ENCODE measurements at places on chromosomes 16 and 17. TPM values are rescaled to one million over a fixed set of nuclear protein-coding genes. Genes with fewer than 3 reads are reported as not detected.

DNA sequence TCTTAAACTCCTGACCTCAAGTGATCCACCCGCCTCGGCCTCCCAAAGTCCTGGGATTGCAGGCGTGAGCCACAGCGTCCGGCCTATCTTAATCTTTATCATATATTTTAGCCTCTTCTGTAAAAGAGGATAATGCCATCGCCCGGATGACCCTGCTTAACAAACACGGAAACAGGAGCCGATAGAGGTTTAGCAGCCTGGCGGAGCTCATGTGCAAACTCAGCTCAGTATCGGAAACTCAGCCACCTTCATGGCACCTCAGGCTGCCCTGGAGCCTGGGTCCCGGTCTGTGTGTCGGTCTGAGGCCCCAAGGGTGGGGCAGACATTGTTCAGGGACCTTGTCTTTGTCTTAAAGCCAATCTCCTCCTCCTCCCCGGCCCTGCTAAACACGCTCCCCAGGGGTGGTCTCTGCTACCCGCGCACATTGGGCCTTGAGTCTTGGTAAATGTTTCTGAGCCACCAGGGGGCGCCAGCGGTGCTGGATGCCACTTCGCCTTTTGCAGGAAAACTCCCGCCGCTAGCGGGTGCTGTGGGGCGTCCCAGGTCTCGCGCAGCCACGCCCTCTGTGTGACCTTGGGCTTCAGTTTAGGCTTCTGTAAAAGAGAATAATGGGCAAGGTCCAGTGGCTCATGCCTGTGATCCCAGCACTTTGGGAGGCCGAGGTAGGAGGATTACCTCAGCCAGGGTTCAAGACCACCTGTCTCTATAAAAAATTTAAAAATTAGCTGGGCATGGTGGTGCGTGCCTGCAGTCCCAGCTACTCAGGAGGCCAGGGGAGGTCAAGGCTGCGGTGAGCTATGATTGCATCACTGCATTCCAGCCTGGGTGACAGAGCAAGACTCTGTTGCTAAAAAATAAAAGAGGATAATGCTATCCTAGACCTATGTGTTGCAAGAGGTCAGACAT, 2.7 kb downstream of the CETP start:
- no peak overlapping the region for H3K4me3 ChIP-seq
- peaks cover 21% of the 10 kb centered on the region for H3K4me1 ChIP-seq
- H3K27ac ChIP-seq, result no peak overlapping the region
- no peaks in the 10 kb centered on the region for H3K36me3 ChIP-seq
- peak; percentile 87 for DNase-seq

Gene PERCC1
- 0.33 TPM for total RNA-seq

Gene CEP112
- total RNA-seq, result 4.5 TPM

DNA sequence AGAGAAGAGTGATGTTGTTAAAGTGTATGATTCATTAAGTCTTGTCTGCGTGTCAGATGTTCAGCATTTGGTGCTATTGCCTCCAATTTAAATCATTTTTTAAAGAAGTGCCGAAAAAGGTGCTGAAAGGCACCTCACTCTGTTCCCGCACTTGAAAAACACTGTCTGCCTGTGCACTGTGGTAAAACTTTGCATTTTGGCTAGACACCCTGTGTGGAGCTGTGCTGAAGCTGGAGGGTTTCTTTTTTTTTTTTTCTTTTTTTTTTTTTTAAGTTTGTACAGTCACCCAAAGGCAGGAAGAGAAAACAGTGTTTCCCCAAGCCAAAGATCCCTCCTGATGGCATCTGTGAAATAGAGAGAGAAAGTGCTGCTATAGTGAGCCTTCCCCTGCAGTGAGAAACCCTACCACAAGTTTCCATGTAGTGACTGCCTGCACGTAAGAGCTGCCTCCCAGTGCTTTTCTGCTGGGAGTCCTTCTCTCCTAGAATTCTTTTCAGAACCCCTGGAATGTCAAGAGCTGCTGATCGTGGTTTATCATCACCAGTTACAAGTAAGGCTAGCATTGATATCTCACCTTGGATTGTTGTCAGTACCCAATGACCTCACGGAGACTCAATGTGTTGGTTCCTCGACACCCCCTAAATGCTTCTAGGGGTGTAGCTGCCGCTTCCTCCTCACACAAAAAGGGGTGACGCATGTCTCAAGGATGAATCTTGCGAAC, 116.0 kb upstream of the SOX9 start:
- H3K4me3 ChIP-seq, result no peak overlapping the region

- no peaks in the 10 kb centered on the region for H3K27me3 ChIP-seq
- no peaks in the 10 kb centered on the region for H3K36me3 ChIP-seq
- H3K27ac ChIP-seq, result no peak overlapping the region
- DNase-seq, result no peak
- no peaks in the 10 kb centered on the region for H3K4me1 ChIP-seq
Observed at GRCh38 chr17:44602970-44603369, 45.7 kb downstream of the FZD2 start.

- H3K4me3 ChIP-seq, result no peak overlapping the region
- no peak for DNase-seq
Observed at GRCh38 chr16:59864981-59865666, 1131.0 kb upstream of the GOT2 start.

DNA sequence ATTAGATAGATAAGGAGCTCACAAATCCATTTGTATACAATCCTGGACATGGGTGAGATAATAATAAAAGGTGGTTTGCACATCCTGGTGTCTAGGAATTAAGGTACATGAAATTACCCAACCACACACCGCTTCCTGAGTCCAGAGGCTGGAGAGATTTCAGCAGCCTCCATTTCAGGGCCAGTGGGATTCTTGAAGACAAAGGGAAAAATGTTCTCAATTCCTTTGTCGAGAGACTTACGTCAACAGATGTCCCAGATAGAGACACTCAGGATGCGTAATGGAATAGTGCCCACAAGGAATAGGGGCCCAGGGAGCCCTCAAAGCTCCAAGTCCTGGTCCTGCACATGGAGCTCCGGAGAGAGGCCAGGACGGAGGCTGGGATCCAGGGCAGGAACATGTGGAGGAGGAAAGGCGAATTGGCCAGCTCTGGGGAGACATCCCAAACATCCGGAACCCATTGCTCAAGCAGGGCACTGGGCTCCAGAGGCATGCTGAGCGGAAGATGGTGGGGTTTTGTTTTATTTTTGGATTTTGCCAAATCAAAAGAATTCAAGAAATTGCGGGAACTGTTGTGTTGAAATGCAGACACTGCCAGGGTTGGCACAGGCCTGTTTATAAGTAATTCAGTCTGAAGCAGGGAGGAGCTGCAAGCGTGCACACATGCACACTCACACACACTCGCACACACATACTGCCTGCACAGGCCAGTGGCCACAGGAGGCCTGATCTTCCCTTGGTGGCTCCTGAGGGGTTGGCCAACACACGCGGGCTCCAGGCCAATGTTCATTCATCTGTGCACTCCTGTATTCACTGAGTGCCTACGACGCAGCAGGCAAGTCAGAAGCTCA, 97.2 kb downstream of the NOG start:
- no peaks in the 10 kb centered on the region for H3K4me1 ChIP-seq
- no peaks in the 10 kb centered on the region for H3K27me3 ChIP-seq
- no peak for DNase-seq
- no peak overlapping the region for H3K27ac ChIP-seq
- no peak overlapping the region for H3K4me3 ChIP-seq

DNA sequence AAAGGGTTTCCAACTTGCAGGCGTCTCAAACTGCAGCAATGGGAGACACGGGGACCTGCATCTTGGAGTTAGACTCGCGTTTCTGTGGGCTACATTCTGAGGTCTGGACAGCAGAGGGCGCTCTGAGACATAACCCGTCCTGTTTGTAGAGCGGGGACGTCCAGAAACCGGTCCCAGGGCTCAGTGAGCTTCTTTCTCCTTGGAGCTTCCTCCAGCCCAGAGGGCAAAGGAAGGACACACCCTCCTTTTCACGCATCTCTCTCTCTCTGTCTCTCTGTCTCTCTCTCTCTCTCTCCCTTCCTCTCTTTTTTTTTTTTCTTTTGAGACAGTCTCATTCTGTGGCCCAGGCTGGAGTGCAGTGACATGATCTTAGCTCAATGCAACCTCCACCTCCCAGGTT, 19.8 kb downstream of the COX4I1 start:
- DNase-seq, result peak; percentile 69
- H3K4me3 ChIP-seq, result no peak overlapping the region
- H3K27me3 ChIP-seq, result no peaks in the 10 kb centered on the region
- no peaks in the 10 kb centered on the region for H3K36me3 ChIP-seq

DNA sequence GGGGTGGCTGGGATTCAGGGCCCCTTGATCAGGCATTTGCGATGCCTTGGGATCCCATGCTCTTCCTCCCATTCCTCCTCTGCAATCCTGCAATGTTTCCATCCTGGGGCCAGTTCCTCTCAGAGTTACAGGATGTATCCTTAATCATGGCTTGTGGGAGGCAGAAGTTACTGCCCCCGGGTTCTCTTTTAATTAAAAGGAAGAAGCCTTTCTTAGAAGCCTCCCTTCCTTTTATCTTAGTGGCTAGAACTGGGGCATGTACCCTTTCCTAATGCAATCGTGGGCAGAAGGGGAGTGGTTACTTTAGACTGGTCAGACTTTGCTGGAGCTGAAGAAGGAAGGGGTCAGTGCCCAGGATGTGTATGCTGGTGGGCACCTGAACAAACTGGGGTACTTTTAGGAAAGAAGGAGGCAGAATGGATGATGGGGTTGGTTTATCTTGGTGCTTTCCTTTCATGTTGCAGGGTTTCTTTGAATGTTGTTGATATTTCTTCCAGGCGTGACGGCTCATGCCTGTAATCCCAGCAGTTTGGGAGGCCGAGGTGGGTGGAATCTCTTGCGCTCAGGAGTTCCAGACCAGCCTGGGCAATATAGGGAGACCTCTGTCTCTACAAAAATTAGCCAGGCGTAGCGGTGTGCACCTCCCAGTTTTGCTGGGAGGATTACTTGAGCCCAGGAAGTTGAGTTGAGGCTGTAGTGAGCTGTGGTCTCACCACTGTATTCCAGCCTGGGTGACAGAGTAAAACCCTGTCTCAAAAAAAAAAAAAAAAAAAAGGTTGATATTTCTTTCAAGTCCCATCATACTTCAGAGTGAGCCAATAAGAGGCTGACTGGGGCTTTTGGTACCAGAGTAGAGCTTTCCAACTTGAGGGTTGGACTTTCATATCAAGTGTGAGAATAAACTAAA, 13.2 kb upstream of the SPN start:
- H3K27ac ChIP-seq, result no peak overlapping the region
- DNase-seq, result no peak
- no peaks in the 10 kb centered on the region for H3K27me3 ChIP-seq
- peaks cover 7% of the 10 kb centered on the region for H3K4me1 ChIP-seq
- H3K36me3 ChIP-seq, result no peaks in the 10 kb centered on the region
- no peak overlapping the region for H3K4me3 ChIP-seq

GRCh38 chr16:3155181-3155580, 20.4 kb downstream of the ZNF213 start:
- H3K27ac ChIP-seq, result no peak overlapping the region
- no peaks in the 10 kb centered on the region for H3K36me3 ChIP-seq
- DNase-seq, result no peak
- H3K4me1 ChIP-seq, result peaks cover 38% of the 10 kb centered on the region
- H3K4me3 ChIP-seq, result no peak overlapping the region
- no peaks in the 10 kb centered on the region for H3K27me3 ChIP-seq

DNA sequence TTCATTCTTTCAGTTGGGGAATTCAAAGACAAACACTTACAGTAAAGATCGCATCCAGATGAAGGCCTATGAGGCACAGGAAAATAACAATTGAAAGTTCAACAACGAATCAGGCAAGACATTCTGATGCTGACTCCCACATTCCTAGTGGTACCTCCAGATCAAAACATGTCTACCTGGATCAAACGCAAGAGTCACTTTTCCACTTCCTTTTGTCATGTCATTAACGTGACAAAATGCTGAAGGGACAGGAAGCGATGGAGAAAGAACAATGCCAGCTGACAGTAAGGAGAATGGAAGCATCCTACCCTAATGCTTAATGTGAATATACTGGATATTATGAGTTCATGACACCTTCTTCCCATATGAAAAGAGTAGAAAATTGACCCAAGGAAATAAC, 365.4 kb upstream of the CDH11 start:
- H3K36me3 ChIP-seq, result no peaks in the 10 kb centered on the region
- no peak overlapping the region for H3K4me3 ChIP-seq
- no peak overlapping the region for H3K27ac ChIP-seq

DNA sequence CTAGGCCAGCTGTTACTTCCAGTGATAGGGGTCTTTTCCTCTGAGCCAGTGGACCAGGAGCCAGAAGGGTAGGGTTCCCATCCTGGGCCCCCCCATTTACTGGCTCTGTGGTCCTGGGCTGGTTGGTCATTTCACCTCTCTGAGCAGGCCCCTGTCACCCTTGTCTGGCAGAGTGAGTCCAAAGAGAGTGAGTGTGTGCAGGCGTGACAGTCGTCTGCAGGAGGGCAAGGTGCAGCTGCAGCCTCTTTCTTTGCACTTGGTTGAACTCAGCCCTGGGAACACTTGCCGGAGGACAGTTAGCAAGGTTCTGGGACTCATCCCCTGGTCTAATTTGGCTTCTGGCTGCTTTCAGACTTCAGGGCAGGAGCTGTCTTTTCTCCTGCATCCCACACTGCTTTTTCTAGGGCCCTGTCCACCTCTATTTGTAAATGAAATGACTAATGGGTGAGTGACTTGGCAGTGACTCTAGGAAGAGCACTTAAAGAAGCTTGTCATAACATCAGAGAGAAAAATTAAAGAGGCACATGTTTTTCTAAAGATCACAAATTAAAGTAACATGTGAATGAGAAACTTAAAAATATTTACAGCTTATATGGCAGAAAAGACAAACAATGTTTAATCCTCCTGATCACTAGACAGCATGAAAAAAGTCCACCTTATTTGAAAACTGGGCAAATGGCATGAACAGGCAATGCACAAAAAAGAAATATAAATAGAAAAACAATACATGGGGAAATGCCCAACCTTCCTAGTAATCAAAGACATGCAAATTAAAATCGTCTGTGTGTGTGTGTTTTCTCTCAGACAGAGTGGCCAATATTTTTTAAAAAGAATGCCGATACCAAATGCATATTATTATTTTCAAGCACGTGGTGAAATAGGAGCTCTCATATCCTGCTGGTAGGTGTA, 137.5 kb downstream of the NTN1 start:
- no peak for DNase-seq
- no peaks in the 10 kb centered on the region for H3K36me3 ChIP-seq
- no peaks in the 10 kb centered on the region for H3K27me3 ChIP-seq
- no peaks in the 10 kb centered on the region for H3K4me1 ChIP-seq

Gene MYO15A
- total RNA-seq, result 0.31 TPM

Gene CHAD
- total RNA-seq, result not detected

Gene SPSB3
- total RNA-seq, result 30.6 TPM

Data from CD8-positive, alpha-beta memory T cell (primary cell).